ENCODE measurements at places on chromosomes 5 and 9.

- no peak for DNase-seq
Measured at GRCh38 chr5:93219641-93220145, 361.3 kb downstream of the NR2F1-AS1 start.

- DNase-seq, result no peak
Measured at GRCh38 chr5:170571281-170571731, 67.5 kb downstream of the KCNIP1 start.

- DNase-seq, result no peak
Measured at GRCh38 chr5:178732281-178732680, 1.8 kb upstream of the ZNF354A start.

DNA sequence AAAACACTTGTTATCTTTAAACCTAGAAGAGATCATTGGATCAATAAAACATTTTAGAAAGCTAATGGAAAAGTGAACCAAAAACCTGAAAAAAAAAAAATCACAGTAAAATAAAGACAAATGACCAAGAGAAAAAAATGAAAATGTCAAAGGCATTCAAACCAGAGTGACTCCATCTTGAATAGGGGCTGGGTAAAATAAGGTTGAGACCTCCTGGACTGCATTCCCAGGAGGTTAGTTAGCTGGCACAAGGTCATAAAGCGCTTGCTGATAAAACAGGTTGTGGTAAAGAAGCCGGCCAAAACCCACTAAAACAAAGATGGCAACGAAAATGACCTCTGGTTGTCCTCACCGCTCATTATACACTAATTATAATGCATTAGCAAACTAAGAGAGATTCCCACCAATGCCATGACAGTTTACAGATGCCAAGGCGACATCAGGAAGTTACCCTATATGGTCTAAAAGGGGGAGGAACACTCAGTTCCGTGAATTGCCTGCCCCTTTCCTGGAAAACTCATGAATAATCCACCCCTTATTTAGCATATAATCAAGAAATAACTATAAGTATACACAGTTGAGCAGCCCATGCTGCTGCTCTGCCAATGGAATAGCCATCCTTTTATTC is 116.7 kb upstream of the NEK6 start:
- DNase-seq, result no peak

DNA sequence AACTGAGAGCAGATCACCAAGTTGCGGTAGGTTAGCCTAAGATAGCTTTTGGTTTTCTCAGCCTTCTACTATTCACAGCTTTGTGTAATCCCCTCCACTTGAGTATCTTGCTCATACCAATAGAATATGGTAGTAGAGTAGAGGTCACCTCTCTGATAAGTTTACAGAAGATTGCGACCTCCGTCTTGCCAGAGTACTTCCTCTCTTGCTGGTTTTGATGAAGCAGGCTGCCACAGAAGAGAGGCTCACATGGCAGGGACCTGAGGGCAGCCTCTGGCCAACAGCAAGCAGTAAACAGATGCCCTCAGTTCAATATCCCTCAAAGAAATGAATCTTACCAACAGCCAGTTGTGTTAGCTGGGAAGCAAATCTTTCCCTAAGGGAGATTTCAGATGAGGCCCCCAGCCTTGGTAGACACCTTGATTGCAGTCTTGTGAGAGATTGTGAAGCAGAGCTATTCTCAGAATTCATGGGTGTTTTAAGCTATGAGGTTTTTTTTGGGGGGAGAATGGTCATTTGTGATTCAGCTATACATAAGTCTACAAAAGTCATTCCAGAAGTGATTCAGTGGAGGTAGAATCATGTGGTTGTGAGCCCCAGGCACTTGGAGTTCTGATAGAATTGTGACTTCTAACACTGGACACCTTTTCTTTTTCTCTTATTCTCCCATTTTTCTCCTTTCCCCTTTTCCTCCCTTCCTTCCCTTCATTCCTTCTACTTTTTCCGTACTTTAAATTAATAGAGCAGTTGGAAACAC is 22.7 kb upstream of the CDKN2B start:
- DNase-seq, result no peak

GRCh38 chr9:14179449-14179848 is 134.5 kb downstream of the NFIB start:
- no peak for DNase-seq

DNA sequence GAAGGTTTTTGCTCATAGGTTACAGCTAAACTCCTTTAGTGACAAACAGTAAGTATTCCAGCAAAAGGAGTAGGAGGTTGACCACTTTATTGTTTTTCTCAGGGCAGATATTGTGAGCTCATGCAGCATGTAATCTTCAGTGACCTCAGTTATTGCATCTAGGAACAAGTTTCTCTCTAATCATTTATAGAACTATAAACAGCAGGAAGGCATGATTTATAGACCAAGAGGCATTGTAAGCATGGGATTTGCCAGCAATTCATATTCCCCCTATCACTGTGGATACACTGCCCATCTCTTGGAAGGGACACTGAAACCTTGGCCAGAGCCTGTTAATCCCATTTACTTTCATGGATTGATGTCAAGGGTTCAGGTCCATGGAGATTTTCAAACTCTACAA is 15.4 kb upstream of the FAM170A start:
- DNase-seq, result no peak

- no peak for DNase-seq
Measured at GRCh38 chr9:5896863-5897262, 6.2 kb downstream of the MLANA start.

DNA sequence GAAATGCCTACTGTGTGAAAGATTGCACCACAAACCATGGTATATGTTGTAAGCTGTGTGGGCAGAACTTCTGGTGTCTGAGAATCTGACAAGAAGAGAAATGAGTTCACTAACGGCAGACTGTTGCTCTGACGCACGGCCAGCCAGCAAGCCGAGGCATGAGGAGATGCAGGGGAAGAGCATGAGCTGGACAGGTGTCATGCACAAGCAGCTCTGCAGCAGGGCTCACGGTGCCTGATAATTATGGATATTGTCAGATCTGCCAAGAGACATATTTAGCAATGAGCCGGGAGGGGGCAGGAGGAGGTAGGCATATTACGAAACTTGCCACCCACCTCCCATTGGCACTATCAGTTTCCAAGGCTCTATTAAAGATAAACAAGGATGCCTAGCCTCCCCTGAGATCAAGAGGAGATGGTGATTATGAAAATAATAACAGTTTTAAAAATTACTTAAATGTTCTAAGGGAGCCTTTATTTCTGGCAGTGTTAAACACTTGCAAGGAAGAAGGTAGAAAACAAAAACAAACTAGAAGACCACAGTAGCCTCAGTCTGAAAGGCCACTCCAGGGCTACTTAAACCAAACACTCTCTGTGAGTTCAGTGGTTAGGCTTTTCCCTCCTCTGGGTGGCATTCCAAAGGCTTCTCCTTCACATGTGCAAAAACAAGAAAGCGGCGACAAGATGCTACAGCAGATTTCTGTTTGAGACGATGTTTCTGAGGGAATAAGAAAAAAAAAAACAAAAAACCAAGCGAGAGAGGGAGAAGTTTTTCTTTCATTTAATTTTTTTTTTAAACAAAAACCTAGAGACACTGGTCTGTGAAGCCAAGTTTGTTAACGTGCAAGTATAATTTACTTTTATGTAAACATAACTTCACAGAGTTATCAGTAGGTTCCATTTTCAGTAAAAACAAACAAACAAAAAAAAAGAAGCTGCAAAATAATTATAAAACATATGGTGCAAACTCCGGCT is 339.5 kb downstream of the BNC2 start:
- DNase-seq, result no peak

DNA sequence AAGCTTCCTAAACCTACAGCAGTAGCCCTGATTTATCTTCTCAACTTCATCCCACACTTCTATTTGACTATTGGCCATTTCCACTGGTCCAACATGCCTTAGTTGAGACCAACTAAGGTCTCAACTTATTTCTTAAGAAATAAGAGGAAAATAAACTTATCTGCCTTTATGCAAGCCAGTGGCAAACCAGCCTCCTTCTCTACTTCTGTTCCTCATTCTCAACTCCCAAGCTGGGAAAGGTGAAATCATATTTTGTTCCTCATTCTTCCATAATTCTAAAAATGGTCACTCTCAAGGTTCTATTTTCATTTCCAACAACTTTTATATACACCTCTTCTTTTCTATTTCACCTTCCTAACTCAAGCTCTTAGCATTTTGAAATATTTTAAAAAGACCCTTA is 149.6 kb upstream of the C9orf72 start:
- no peak for DNase-seq

DNA sequence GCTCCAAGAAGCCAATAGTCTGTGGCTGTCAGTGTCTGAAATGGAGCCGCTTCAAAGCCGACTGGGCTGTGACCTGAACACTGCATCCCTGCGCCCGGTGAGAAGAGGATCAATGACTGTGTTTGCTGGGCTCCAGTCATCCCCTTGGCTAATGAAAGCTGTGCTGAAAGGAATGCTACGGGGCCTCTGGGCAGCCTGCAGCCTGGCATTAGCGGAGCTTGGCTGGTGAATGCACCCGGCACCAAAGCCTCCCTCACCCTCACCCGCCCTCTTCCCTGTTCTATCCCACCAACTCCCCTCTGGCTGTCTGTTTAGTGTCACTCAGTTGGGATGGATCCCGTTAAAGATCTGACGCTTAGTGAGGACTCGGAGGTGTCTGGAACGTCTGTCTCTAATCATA is 355.3 kb downstream of the BNC2 start:
- DNase-seq, result no peak

DNA sequence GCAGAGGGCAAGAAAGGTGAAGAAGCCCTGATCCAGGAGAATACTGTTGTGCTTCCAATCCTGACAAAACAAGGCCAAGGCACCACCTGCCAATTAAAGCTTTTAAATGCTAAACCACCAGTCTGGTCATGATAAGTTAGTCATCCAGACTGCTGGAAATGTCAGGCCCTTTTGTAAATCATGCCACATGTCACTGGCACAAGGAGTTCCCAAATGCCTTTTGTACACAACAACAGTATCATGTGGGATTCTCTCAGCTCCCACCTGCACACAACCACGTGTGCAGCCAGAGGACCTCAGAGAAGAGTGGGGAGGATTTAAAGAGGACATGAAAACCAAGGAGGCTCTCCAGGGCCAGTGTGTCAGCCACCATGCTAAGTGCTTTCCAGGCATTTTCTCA is 99.3 kb downstream of the CDK5RAP2 start:
- DNase-seq, result no peak

DNA sequence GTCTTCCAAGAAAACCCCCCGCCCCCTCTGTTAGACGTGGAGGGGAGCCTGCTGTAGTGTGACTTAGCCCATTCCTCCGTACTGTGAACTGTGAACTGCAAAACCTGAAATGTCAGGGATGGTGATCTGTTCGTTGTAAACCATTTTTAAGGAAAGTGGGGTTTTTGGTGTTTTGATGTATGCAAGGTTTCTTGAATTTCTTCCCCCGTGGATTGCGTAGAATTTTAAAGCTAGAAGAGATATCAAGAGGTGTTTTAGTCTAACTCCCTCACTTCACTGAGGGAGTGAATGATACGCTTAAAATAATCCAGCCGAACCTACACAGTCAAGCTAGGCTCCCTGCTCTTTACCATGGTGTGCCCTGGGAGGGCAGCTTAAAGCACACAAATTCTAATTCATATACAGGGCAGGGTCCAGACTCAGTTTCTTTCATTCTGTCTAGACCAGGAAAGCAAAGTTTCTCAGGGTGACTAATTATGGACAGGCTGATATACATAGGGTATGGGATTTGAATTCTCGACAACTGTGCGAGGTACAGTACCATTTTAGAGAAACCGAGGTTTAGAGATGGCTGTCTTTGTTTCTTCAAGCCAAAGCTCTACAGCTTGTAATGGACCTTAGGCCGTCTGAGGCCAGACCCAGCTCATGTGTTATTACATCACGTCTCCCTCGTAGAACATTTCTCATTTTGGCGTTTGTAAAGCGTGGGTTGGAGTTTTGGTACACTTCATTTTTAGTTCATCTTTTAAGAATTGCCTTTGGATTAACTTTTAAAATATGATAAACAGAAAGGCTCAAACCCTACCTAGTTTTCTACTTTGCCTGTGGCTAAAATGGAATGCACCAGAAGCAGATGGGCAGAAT is 2.7 kb downstream of the PTGER4 start:
- no peak for DNase-seq

- no peak for DNase-seq
Measured at GRCh38 chr9:34823778-34824177, 113.8 kb upstream of the CCL21 start.

GRCh38 chr5:7473668-7474215 is 77.8 kb downstream of the ADCY2 start:
- DNase-seq, result no peak

- no peak for DNase-seq
Measured at GRCh38 chr5:89279391-89280036, 396.5 kb upstream of the MEF2C start.

GRCh38 chr5:23235246-23235645 is 272.2 kb upstream of the PRDM9 start:
- no peak for DNase-seq

GRCh38 chr5:83895860-83896259 is 175.2 kb upstream of the HAPLN1 start:
- no peak for DNase-seq

DNA sequence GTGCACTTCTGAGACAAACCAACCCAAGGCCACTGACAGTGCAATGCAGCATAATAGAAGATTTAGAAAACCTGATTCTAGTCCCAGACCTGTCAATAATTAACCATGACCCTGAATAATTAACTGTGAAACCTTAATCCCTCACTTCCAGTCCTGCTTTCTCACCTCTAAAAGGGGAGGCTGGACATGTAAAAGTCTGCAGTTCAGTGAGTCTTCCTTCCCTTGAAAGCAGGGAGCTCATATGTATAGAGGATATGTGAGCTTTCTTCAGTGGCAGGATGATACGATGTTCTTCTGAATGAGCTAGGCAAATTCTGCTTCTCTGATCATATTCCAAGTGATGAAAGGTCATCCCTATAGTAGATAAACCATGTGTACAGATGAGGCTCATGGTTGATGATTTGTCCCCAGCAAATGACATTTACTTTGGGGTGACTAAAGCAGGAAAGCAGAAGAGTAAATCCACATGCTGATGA is 2.9 kb downstream of the KCNV2 start:
- no peak for DNase-seq

GRCh38 chr9:117952581-117952980 is 248.4 kb downstream of the TLR4 start:
- no peak for DNase-seq

DNA sequence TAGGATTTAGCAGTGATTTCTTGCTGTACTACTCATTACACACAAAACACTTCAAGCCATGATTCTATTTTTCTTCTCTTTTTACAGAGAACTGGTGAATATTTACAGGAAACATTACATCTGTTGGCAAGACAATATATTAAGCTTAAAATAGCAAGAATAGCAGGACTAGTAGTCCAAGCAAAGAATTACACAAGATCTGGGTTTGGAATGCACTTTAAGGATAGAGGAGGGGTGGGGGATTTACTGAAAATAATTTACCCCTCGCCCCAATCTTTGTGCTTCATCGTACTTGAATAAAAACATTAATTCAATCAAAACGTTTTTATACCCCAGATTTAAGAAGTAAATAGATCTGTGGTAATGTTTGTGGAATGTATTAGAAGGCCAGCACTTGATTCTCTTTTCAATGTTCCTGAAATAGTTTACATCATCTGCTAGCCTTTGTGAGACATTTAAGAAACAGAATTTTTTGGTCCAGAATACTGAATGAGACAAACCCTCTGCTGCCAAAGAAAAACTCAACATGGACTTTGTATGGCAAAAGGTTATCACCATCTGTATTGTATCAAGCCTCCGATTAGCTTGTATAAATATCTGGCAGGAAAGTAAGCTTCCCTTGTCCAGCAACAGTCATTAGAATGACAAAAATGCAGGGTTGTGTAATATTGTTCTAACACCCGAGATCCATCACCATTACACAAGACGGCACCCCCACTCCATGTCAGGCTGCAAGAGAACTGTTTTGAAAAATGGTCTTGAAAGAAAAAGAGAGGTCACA is 23.8 kb downstream of the SVEP1 start:
- no peak for DNase-seq

GRCh38 chr5:73229271-73229670 is 56.3 kb downstream of the TMEM174 start:
- DNase-seq, result no peak
